ENCODE measurements at places on chromosomes 13 and 19. TPM values are rescaled to one million over a fixed set of nuclear protein-coding genes. Genes with fewer than 3 reads are reported as not detected.

CCL25 gene
- total RNA-seq, result not detected

PSG4 gene
- total RNA-seq, result not detected

TTC9B gene
- not detected for total RNA-seq

LACC1 gene
- 4.5 TPM for total RNA-seq

F10 gene
- not detected for total RNA-seq

ZNF317 gene
- total RNA-seq, result 31.9 TPM

DKKL1 gene
- total RNA-seq, result not detected

BBC3 gene
- total RNA-seq, result 13.8 TPM

MYO1F gene
- 48.7 TPM for total RNA-seq

PRTN3 gene
- not detected for total RNA-seq

SYT5 gene
- total RNA-seq, result 0.22 TPM

CYP4F8 gene
- total RNA-seq, result not detected

NHLRC3 gene
- total RNA-seq, result 15.2 TPM

BRME1 gene
- total RNA-seq, result 9.0 TPM

TEX101 gene
- total RNA-seq, result not detected

STXBP2 gene
- 109 TPM for total RNA-seq

GNG7 gene
- total RNA-seq, result 0.88 TPM

ZNF587B gene
- 14.2 TPM for total RNA-seq

HIPK4 gene
- total RNA-seq, result not detected
